ENCODE measurements at places on chromosomes 6 and 20. TPM values are rescaled to one million over a fixed set of nuclear protein-coding genes. Genes with fewer than 3 reads are reported as not detected.

The TSPO2 gene
- not detected for total RNA-seq

The CITED2 gene
- 133 TPM for total RNA-seq

The CST1 gene
- total RNA-seq: not detected

The LIN28B gene
- total RNA-seq: not detected

The SAMD5 gene
- total RNA-seq: 1.00 TPM

The SLC13A3 gene
- 0.30 TPM for total RNA-seq

The MUCL3 gene
- not detected for total RNA-seq

The CST4 gene
- not detected for total RNA-seq

The BCAS4 gene
- 2.6 TPM for total RNA-seq

The COL21A1 gene
- total RNA-seq: 20.8 TPM

- DNase-seq: no peak
These were observed 44.1 kb upstream of the FNDC1 start for GRCh38 chr6:159125014-159125609.

DNA sequence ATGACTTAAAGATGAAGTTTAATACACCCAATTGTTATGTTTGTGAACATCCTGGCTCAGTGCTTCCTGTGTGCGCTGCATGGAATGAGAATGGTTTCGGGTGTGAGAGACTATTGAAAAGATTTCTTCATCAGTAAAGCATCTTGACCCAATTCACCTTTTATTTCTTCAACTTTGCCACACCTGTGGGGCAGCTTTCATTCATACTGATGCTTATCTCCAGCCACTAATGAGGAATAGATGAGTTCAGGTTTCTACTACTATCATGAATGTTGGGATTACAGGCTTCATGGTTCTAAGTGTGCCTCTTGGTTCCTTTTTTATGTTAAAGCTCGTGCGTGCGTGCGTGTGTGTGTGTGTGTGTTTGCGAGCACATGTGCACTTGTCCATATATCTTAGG, 373.7 kb upstream of the SOX4 start:
- DNase-seq: no peak

GRCh38 chr20:50121858-50122271, 8.9 kb upstream of the UBE2V1 start:
- no peak for DNase-seq

DNA sequence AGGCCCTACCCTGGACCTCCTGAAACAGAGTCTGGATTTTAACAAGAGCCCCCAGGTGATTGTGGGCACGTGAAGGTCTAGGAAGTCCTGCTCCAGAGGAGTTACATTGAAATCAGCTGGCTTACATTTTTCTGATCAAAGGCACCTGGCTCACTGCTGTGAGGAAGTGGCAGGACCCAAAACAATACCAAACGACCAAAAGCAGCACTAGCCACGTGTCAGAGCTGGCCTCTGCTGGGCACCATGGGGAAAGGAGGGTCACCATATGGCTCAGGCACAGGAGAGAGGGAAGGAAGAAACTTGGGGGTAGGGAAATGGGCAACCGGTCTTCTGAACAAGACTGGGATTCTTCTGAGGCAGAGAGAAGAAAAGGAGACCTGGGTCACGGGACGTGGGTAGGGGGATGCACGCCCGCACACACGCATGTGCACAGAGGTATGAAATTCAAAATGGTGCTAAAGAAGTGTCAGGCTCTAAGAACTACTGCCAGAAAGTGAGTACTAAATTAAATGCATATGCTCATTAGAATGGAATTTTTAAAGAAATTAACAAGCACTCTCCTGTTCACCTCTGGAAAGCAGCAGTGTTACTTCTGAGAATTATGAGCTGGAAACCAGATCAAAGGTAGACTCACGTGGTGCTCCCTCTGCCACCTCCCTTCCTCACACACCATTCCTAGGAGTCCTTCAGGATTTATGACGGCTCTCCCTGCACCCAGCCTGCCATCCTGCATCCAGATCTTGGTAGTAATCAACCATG, 113.6 kb downstream of the TRERF1 start:
- no peak for DNase-seq

DNA sequence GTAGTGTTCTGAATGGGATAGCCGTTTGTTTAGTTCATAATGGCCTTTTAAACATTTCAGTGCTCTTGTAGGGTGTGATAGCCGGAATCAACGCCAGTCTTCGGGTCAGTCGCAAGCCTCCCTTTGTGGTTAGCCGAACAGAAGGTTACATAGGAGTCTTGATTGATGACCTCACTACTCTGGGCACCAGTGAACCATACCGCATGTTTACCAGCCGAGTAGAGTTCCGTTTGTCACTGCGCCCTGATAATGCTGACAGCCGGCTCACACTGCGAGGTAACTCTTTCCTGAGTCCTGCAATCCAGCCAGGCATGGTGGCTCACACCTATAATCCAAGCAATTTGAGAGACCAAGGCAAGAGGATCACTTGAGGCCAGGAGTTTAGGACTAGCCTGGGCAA, 20.4 kb downstream of the MTO1 start:
- DNase-seq: no peak

DNA sequence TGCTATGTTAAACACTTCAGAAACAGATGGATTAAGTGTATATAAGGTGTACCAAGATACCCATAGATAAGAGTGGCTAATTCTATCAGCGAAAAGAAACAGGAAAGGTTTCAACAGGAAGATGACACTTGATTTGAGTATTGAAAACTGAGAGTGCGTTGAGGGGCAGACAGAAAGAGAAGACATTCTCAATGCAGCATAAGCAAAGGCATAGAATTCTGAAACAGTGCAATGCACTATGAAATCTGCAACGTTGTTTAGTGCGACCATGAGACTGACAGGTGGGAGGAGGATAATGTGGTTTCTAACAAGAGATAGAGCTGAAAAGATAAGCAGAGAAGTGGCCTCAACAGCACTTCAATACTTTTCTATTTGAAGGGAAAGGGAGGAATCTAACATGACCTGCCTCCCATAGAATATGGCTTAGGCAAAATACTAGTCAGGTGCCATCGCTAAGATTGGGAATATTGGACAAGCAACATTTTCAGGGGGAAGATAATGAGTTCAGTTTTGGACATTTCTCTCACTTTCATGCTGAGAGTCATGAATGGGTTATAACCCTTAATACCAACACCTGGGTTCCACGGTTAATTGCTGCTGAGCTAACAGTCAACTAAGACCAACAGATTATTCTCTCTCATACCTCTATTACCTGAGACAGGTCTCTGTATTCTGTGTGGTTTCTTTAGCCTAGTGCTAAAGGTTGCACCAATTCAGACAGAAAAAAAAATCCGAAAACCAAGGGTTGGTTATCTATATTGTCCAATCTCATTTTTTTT, 312.9 kb upstream of the ARID1B start:
- no peak for DNase-seq
